ENCODE measurements at places on chromosomes 12 and 14.

DNA sequence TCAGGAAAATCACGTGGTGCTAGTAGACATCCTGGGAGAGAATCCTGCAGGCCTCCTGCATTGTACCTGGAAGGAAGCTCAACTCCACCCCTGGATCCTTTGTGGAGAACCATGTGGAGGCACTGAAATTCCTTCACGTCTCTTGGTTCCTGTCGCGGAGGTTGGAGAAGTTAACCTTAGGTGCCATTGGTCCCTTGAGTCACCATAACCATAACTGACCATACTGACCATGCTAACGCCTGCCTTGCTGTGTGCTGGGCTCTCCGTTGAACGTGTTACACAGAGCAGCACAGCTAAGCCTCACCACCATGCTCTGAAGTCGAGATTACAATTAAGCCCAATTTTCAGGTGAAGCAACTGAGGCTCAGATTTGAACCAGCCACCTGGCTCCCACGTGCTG is 18.6 kb downstream of the C14orf132 start:
- no peak for DNase-seq

- DNase-seq = no peak
These were observed 1.4 kb upstream of the SOX5 start for GRCh38 chr12:23950775-23951451.

GRCh38 chr14:103514596-103515421 is 7.8 kb downstream of the CKB start:
- DNase-seq = no peak

DNA sequence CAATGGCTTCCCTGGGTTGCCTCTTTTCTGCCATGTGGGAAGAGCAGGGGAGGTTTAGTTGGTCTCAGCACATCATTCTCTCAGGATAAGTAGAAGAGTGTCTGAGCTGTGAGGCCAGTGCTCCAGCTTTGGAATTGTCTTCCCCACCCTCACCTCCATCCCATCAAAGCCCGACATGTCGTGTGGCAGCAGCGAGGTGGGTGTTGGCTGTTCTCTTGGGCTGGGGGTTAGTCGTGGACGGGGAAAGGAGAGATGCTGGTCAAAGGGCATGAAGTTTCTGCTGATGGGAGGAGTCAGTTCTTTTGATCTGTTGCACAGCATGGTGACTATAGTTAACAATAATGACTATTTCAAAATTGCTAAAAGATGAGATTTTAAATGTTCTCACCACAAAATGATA is 404.2 kb downstream of the TMEM121 start:
- DNase-seq = no peak

GRCh38 chr12:87469295-87469694 is 559.9 kb downstream of the C12orf50 start:
- no peak for DNase-seq

DNA sequence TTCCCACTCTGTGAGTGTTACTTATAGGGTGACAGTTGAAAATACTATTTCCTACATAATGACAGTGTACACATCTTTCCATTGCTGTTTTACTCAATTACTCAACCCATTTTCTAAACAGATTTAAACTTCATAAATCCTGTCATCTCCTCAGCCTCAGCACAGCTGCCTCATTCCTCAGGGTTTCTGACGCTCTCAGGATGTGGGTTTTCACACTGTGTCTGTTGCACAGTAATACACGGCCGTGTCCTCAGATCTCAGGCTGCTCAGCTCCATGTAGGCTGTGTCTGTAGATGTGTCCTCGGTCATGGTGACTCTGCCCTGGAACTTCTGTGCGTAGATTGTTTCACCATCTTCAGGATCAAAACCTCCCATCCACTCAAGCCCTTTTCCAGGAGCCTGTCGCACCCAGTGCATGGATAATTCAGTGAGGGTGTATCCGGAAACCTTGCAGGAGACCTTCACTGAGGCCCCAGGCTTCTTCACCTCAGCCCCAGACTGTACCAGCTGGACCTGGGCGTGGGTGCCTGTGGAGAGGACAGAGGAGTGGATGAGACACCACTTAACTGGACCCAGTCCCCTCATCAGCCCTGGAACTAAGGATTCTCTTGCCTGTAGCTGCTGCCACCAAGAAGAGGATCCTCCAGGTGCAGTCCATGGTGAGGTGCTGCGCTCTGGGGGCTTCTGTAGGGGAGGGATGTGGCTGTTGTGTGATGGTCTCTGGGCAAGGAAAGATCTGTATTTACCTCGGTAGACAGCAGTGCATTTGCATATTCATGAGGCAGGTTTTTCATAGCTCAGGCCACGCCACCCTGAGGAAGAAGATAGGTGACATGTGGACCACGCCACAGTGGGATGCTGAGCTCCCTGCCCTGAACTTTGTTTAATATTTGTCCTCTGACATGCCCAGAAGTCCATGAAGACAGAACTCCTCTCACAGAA is 750.2 kb downstream of the TMEM121 start:
- no peak for DNase-seq

GRCh38 chr12:49936925-49937324 is 13.6 kb upstream of the AQP2 start:
- no peak for DNase-seq

GRCh38 chr14:53108292-53109104 is 44.6 kb downstream of the DDHD1 start:
- DNase-seq = no peak

DNA sequence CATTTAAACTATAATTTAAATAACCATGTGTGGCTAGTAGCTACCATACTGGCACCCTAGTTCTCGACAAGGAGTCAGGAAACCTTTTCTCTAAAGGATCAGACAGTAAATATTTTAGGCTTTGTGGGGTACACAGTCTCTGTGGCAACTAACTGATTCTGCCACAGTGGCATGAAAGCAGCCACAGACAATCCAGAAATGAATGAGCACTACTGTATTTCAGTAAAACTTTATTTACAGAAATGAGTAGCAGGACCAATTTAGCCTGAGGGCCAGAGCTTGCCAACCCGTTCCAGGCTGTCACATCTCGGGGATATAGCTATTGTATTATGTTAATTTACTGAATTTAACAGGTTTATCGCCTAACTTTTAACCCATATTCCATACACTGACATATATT is 278.7 kb downstream of the ITPR2 start:
- DNase-seq = no peak

- no peak for DNase-seq
These were observed 19.4 kb downstream of the ATP6V0A2 start for GRCh38 chr12:123731596-123731995.

GRCh38 chr12:98173773-98174427 is 341.5 kb upstream of the TMPO start:
- no peak for DNase-seq

DNA sequence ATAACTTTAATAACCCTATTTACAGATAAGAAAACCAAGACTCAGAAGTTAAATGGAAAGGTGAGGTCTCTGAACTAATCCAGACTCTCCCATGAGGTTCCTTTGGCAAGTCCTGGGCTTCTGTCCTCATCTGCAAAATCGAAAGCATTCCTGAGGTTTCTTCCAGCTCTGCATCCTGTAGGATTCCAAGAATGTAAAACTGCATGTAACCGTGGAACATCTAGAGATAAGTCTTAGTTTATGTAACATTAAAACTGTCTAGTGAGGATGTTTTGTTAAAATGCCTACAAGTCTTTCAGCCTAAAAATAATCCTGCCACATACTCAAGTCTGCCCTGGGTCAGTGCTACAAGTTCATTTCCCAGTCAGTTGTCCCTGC is 7.3 kb upstream of the ITFG2 start:
- DNase-seq = no peak

GRCh38 chr14:43625294-43625693 is 881.8 kb downstream of the FSCB start:
- no peak for DNase-seq

- no peak for DNase-seq
These were observed 13.4 kb upstream of the CLEC12A start for GRCh38 chr12:9957834-9958233.

GRCh38 chr14:84006643-84007155 is 1523.2 kb upstream of the FLRT2 start:
- DNase-seq = no peak

DNA sequence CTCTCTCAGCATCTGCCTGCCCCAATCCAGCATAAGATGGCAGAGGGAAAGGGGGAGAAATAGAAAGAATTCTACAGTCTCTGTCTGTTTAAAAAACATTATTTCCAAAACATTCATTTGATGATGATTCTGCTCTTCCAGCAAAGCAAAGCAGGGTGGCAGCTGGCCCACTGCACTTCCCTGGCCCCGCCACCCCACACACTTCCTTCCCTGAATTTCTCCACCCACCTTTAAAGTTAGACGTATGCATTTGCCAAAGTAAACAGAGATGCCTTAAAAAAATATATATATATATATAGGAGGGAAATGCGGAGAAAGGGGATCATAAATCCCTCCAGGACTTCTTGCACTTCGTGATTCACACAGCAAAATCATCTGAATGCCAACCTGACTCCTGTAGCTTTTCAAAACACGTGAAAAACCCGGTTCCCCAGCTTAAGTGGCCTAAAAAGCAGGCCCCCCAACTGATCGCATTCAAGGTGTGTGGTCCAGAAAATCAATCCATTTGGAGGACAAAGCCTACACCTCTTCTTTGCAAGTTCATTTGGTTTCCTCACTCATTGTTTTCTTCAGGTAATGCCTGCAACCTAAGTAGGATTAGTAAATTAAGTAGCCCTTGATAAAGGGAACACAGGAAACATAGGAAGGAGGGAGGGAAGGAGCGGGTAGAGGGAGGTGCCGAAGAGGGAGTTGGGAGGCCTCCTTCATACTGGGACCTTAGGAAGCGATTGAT is 68.8 kb downstream of the LLPH start:
- no peak for DNase-seq

DNA sequence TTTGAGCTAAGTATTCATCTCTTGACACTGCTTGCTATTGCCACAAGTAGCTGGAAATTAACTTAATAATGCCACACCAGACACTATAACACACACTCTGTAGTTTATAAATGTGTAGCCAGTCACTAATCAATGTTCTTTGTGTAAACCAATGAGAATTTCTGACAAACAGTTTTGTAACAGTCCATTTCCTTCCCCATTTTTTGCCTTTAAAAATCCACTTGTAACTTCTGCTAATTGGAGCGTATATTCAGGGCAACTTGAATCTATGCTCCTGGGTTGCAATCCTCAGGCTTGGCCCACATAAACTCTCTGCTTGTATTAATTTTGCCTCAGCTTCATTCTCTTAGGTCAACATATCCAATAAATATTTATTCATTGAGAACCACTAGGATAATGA is 125.0 kb upstream of the DHRS4 start:
- DNase-seq = no peak

GRCh38 chr14:29756019-29756385 is 171.6 kb downstream of the PRKD1 start:
- DNase-seq = no peak

DNA sequence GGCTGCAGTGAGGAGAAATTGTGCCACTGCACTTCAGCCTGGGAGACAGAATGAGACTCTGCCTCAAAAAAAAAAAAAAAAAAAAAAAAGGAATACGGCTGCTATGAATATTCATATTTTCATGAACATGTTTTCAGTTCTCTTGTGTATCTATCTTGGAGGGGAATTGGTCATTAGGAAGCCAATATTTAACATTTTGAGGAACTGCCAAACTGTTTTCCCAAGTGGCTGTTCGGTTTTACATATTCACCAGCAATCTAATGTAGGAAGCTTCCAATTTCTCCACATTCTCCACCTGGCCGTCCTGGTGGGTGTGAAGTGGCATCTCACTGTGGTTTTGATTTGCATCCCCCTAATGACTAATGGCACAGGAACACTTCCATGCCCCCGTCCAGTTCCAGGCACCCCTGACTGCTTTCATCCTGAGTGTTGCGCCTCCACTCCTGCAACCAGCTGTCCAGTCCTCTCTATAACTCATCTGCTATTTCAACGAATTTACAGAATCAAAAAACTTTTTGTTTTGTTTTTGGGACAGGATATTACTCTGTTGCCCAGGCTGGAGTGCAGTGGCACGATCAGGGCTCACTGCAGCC is 5.7 kb downstream of the STXBP6 start:
- DNase-seq = no peak

- no peak for DNase-seq
These were observed 2.6 kb downstream of the CD69 start for GRCh38 chr12:9758119-9758518.

GRCh38 chr12:70989232-70989631 is 68.7 kb upstream of the PTPRR start:
- DNase-seq = no peak

- DNase-seq = no peak
These were observed 198.7 kb upstream of the EEA1 start for GRCh38 chr12:93127582-93128331.

Measured in stimulated activated CD4-positive, alpha-beta T cell treated with anti-CD3 and anti-CD28 coated beads, Interleukin-1b, Interleukin-23, amount 100 ng/mL, for 1 hour (primary cell).